Activated CD8-positive, alpha-beta T cell treated with anti-CD3 and anti-CD28 coated beads, Interleukin-2, amount 10 ng/mL, durations not matched to agents 7 days and 5 days (primary cell): ENCODE measurements at places on chromosomes 6 and 20. TPM values are rescaled to one million over a fixed set of nuclear protein-coding genes. Genes with fewer than 3 reads are reported as not detected.

- H3K27me3 ChIP-seq = no peaks in the 10 kb centered on the region
- no peaks in the 10 kb centered on the region for H3K4me1 ChIP-seq
- DNase-seq = no peak
- H3K4me3 ChIP-seq = no peak overlapping the region
These were observed 17.4 kb downstream of the TM9SF4 start for GRCh38 chr20:32126919-32127318.

DNA sequence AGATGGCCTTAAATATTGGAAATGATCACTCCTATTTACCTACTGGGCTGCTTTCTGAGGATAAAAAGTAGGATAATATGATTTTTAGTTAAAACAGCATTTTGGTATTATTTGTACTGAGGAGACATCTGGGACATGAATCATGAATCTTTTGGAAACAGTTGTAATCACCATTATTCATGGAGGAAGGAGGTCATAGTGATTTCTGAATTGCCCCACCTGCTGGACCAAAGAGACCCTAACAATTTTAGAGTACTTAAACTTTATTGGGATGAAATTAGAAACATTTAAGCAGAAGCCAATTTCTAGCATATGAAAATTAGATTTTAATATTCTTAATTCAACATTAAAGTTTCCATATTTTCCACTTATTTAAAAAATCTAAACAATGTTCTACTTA, 108.4 kb upstream of the SIM1 start:
- peaks cover 34% of the 10 kb centered on the region for H3K36me3 ChIP-seq
- H3K4me3 ChIP-seq = no peak overlapping the region
- peaks cover 5% of the 10 kb centered on the region for H3K4me1 ChIP-seq
- DNase-seq = no peak

GRCh38 chr20:55415567-55416142, 589.7 kb downstream of the CBLN4 start:
- no peaks in the 10 kb centered on the region for H3K4me1 ChIP-seq
- DNase-seq = no peak
- no peak overlapping the region for H3K4me3 ChIP-seq
- H3K36me3 ChIP-seq = no peaks in the 10 kb centered on the region

GRCh38 chr6:25326960-25327359, 47.8 kb downstream of the CARMIL1 start:
- DNase-seq = no peak
- H3K4me1 ChIP-seq = no peaks in the 10 kb centered on the region
- no peaks in the 10 kb centered on the region for H3K36me3 ChIP-seq

GRCh38 chr6:130843575-130844320, 16.5 kb downstream of the SMLR1 start:
- no peak overlapping the region for H3K27ac ChIP-seq
- H3K27me3 ChIP-seq = no peaks in the 10 kb centered on the region
- DNase-seq = peak; percentile 34

GRCh38 chr6:38193051-38193450, 373.5 kb downstream of the ZFAND3 start:
- H3K27me3 ChIP-seq = no peaks in the 10 kb centered on the region
- H3K4me3 ChIP-seq = no peak overlapping the region
- no peaks in the 10 kb centered on the region for H3K36me3 ChIP-seq

DNA sequence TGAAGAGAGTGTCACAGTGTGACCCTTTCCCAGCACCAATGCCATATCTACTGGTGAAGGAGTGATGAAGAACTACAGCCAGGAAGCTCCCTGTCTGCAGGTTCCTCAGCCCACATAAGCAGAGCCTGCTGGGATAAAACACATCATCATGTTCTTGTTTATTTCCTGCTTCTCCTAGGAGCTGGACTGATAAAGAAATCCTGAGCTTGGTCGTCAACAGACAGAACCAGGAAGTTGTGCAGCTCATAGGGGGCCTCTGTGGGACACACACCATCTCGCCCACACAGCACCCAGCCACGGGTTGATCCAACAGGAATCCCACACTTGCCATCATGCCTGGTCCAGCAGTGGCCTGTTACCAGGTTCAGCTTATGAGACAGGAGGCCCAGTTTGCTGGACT, 2.8 kb upstream of the CSTL1 start:
- no peaks in the 10 kb centered on the region for H3K4me1 ChIP-seq
- no peak for DNase-seq
- no peak overlapping the region for H3K4me3 ChIP-seq
- H3K36me3 ChIP-seq = no peaks in the 10 kb centered on the region
- H3K27ac ChIP-seq = no peak overlapping the region

GRCh38 chr6:85865420-85866369, 223.0 kb upstream of the SYNCRIP start:
- H3K27ac ChIP-seq = no peak overlapping the region
- H3K36me3 ChIP-seq = no peaks in the 10 kb centered on the region
- DNase-seq = peak; percentile 25
- no peaks in the 10 kb centered on the region for H3K4me1 ChIP-seq
- no peak overlapping the region for H3K4me3 ChIP-seq
- no peaks in the 10 kb centered on the region for H3K27me3 ChIP-seq

DNA sequence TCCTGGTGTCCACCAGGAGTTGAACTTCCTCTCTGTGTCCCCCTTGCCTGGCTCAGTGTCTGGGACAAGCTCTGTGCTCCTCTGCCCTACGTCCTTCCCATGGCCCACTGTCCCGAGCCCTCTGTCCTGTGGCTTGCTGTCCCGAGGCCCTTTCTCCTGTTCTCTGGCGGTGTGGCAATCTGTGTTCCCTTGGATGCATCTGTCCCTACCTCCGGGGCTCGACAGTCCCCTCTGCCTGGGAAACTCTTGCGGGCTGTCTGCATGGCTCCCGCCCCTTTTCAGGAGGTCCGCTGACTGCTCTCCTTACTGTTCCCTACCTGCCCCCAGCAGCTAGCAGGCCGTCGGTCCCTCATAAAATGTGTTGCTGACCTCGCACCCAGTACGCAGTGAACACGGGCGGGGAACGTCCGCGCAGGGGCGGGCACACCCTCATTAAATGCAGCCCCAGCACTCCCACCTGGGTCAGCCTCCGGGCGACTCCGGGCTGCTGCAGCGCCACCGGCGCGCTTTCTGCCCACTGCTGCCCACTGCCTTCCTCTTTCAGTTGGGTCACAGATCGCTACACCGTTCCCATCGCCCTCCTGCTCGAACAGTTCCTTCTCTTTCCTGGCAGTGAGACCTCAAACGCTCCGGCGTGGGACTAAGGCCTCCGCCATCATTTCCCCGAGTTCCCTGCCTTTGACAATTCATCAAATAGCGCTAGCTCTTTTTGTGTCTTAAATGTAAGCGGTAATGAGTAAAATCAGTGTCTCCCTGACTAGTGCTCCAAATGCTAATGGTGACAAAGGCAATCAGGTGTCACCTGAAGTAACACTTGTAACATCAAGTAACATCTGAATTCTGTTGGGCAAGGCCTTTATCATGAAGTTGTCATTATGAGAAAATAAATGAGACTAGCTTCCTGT, 60.5 kb downstream of the RSPH3 start:
- no peak overlapping the region for H3K27ac ChIP-seq
- peak overlapping the region; percentile 48 for H3K4me3 ChIP-seq
- H3K4me1 ChIP-seq = peaks cover 15% of the 10 kb centered on the region
- DNase-seq = no peak

DNA sequence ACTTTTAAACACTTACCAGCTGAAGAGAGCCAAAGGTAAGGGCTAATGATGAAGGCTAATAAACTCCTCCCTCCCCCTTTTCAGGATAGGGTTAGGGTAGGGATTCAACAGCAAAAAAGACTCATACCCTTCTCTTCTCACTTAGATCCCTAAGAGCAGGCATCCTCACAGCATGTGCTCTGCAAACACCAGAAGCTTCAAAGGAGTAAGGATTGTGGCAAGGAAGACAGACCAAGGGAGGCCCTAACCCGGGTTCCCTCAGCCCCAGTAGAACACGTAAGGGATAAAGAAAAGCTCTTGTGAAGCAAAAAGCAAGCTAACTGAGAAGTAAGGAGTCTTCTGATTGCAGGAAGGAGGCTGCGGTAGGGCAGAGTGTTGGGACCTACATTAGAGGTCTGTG, 11.6 kb downstream of the MAP3K7 start:
- no peak overlapping the region for H3K4me3 ChIP-seq
- no peak for DNase-seq

DNA sequence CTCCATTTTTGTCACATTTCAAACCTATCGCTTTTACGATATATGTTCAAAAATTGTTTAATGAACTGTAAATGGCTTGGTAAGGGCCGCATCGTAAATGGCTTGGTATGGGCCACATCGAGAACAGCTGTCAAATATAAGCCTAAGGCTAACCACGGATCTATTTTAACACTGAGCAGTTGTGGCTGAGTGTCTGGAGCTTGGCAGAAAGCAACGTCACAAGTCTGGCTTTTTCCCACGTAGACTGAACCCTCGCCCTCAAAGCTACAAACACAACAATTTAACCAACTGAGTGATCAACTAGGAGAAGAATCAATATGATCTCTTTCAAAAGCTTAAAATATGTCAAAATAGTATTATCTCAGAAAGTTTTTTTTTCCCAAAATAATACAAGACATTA, 71.4 kb upstream of the PRSS16 start:
- H3K27me3 ChIP-seq = peaks cover 17% of the 10 kb centered on the region
- H3K4me1 ChIP-seq = peaks cover 17% of the 10 kb centered on the region
- H3K4me3 ChIP-seq = peak overlapping the region; percentile 92
- H3K36me3 ChIP-seq = peaks cover 3% of the 10 kb centered on the region
- DNase-seq = no peak

GRCh38 chr20:60306551-60306950, 348.3 kb downstream of the CDH26 start:
- no peaks in the 10 kb centered on the region for H3K27me3 ChIP-seq
- no peaks in the 10 kb centered on the region for H3K4me1 ChIP-seq
- H3K4me3 ChIP-seq = no peak overlapping the region

- DNase-seq = no peak
- peaks cover 4% of the 10 kb centered on the region for H3K27me3 ChIP-seq
- no peak overlapping the region for H3K27ac ChIP-seq
- no peaks in the 10 kb centered on the region for H3K4me1 ChIP-seq
- H3K36me3 ChIP-seq = no peaks in the 10 kb centered on the region
- H3K4me3 ChIP-seq = no peak overlapping the region
These were observed 50.1 kb downstream of the PKIB start for GRCh38 chr6:122660296-122660695.

DNA sequence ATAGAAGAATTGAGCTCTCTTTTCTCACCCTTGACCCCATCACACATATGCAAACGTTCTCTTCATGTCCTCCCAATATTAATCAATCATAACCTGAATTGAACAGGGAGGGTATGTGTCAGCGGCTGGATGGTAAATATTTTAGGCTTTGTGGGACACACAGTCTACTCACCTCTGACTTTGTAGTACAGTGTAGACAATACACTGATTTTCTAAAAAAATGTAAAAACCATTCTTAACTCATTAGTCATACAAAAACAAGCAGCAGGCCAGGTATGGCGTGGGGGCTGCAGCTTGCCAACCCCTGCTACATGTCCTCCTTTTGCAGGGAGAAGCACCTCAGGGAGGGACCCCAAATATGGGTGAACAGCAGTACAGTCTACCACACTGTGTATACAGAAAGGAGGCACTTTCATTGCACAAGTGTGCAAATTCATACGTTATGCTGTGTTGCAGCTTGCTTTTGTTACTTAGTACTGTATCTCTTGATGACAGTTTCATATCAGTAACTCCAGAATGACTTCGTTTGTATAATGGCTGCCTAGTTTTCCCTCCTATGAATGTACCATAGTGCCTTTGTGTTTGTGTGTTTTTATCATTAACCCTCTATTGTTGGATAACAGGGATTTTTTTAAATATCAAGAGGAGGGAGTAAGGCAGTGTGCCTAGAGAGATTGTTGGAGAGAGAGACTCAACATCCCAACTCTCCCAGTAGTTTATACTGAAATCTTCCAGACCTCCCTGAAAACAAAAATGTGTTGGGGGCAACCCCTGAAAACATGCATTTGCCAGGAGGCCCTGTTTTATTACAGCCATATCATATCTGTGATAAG, 214.3 kb downstream of the ZMYND8 start:
- no peak for DNase-seq
- peaks cover 6% of the 10 kb centered on the region for H3K27me3 ChIP-seq
- no peak overlapping the region for H3K4me3 ChIP-seq
- peaks cover 1% of the 10 kb centered on the region for H3K4me1 ChIP-seq

GRCh38 chr6:135283926-135284325, 102.8 kb downstream of the MYB start:
- H3K36me3 ChIP-seq = peaks cover 4% of the 10 kb centered on the region
- H3K27me3 ChIP-seq = peaks cover 2% of the 10 kb centered on the region
- no peak for DNase-seq
- H3K27ac ChIP-seq = no peak overlapping the region
- no peaks in the 10 kb centered on the region for H3K4me1 ChIP-seq

- no peak for DNase-seq
- peaks cover 30% of the 10 kb centered on the region for H3K27me3 ChIP-seq
- no peaks in the 10 kb centered on the region for H3K4me1 ChIP-seq
- peak overlapping the region; percentile 39 for H3K27ac ChIP-seq
- no peak overlapping the region for H3K4me3 ChIP-seq
These were observed 94.5 kb upstream of the PTPN1 start for GRCh38 chr20:50415516-50416268.

DNA sequence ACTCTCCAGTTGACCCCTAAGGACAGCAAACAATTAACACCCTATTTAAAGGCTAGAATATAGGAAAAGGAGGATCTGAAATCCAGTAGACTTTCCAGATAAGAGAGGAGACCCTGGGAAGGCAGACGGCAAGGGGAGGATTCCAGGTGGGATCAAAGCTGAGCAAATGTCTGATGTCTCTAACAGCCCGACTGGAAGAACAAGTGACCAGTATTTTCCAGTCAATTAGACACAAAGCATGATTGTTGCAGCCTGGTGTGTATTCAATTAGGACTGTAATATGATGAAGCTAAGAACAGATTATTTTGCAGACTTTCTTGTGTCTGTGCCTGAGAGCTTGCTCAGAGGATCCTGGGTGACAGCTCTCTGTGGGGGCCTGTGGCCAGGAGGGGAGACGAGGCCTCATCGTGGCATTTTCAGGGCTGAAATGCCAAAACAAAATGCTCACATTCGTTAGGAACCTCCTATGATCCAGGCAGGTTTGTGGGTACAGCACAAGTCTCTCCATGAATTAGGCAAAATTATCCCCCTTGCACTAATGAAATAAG, 471.8 kb upstream of the AGPAT4 start:
- H3K27ac ChIP-seq = no peak overlapping the region
- H3K4me1 ChIP-seq = no peaks in the 10 kb centered on the region
- H3K27me3 ChIP-seq = no peaks in the 10 kb centered on the region
- H3K36me3 ChIP-seq = no peaks in the 10 kb centered on the region
- DNase-seq = no peak
- no peak overlapping the region for H3K4me3 ChIP-seq

- DNase-seq = no peak
- H3K36me3 ChIP-seq = peaks cover 7% of the 10 kb centered on the region
- no peaks in the 10 kb centered on the region for H3K27me3 ChIP-seq
- H3K27ac ChIP-seq = no peak overlapping the region
- peaks cover 9% of the 10 kb centered on the region for H3K4me1 ChIP-seq
These were observed 79.8 kb downstream of the QKI start for GRCh38 chr6:163494279-163494727.

The HLA-DPA1 gene
- total RNA-seq = 40.0 TPM

The OSTM1 gene
- total RNA-seq = 25.5 TPM

The RAB5IF gene
- 108 TPM for total RNA-seq

The MRPL18 gene
- total RNA-seq = 85.4 TPM

The HLA-DMB gene
- total RNA-seq = 14.4 TPM

The HLA-DOB gene
- 15.6 TPM for total RNA-seq

The BMP2 gene
- not detected for total RNA-seq

The RIMS4 gene
- not detected for total RNA-seq

The C6orf15 gene
- not detected for total RNA-seq

The KCNQ5 gene
- total RNA-seq = 10.0 TPM

The TMEM200A gene
- total RNA-seq = 2.7 TPM

The WFDC5 gene
- not detected for total RNA-seq

The SLC4A11 gene
- 2.8 TPM for total RNA-seq

The ECHDC1 gene
- 44.0 TPM for total RNA-seq
